Activated CD4-positive, alpha-beta T cell treated with anti-CD3 and anti-CD28 coated beads, Interleukin-2, Interleukin-4, amounts not matched to agents 100 ng/mL and 50 ng/mL, durations not matched to agents 16 hours and 8 hours (primary cell): ENCODE measurements at places on chromosomes 2 and 18.

GRCh38 chr2:233133239-233133638 lies 73.1 kb downstream of the INPP5D start:
- no peak for DNase-seq

DNA sequence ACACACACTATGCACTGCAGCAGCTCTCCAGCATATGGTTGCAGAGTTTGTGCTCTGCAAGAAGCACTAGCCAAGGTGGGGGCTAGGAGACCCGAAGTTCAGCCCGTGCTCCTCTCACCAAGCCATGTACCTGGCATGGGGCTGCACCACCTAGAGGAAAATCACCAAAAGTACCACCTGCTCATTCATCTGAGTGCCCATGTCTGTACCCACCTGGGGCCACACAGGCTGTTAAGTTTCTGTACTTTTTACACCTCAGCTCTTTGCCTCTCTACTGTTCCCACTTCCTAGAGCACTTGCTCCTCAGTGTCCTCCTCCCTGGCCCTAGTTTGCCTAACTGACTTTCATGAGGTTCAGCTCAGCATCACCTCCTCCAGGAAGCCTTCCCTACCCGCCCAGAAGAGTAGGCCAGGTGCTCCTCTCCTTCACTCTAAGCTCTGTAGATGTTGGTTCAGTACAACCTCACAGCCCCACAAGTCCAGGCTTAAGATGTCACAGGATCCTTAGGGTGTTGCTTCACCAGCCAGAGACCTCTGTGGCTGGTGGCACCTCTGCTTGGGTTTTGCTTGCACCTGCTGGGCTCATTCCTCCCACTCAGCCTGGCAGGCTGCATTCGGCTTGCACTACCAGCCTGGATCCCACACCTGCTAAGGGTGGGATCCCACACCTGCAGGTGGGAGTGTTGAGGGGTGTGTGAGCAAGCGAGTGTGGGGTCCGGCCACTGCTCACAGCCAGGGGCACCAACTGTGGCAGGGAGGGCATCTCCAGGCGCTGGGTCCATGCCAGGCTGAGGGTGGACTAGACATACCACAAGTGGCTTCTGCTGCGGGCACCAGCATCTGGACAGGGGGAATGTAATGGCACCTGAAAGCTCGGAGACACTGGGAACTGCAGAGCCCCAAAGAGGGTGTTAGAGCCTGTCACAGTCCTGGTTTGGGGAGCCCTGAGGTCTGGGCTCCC lies 10.2 kb upstream of the TFCP2L1 start:
- no peak for DNase-seq

DNA sequence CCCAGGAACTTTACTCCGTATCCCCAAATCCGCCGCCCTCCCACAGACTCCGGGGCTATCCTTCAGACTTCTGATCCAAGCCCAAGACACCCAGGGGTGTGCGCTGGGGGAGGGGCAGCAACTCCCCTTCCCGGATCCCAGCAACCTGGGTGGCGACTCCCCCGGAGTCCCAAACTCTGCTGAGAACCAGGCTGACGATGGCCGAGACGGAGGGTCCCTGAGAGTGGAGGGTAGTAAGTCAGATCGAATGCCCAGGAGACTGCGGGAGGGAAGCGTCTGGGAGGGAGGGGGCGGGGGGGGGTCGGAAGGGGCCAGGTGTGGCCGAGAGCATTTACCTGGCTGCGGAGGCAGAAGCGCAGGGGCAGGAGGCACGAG lies 7.0 kb upstream of the TNS1 start:
- DNase-seq: no peak

GRCh38 chr2:178707476-178707875 lies 99.7 kb downstream of the TTN start:
- DNase-seq: no peak

DNA sequence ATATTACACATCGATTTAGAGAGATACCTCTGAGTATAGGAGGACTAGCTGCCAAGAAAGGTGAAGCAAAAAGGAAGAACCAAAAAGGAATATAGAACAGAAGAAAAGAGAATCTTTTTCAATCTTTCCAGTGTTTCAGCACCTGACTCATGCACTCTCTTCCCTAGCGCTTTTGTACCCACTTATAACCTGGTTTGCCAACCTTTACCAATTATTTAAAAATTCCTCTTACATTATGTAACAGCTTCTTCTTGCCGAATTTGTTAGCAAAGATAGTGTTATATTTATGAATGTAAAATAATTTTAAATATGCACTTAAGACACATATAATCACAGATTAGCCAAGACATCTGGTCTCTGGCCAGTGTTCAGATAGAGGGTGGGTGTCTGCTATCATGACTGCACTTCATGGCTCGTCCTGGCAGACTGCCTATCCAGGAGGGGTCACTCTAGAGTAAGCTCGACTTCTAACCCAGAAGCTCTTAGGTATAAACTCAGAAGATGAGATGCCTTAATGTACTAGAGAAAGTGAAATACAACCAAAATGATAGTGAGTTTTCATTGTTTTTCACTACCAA lies 122.9 kb downstream of the ATAD2B start:
- DNase-seq: no peak

GRCh38 chr2:45777996-45778719 lies 126.7 kb downstream of the PRKCE start:
- DNase-seq: no peak

DNA sequence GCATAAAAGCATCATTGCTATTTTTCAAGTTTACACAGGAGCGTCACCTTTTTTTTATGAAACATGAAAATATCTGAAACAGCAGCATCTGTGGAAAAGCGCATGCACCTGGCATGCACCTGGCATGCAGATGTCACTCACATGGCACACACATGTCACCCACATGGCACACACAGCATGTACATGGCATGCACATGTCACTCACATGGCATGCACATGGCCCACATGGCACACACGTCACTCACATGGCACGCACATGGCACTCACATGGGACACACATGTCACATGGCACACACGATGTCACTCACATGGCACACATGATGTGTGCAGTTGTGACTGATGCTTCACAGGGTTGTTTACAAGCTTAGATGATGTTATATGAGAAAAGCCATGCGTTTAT lies 188.0 kb downstream of the ZNF407 start:
- no peak for DNase-seq

- no peak for DNase-seq
Observed at GRCh38 chr18:78579449-78579848, 400.2 kb upstream of the SALL3 start.

DNA sequence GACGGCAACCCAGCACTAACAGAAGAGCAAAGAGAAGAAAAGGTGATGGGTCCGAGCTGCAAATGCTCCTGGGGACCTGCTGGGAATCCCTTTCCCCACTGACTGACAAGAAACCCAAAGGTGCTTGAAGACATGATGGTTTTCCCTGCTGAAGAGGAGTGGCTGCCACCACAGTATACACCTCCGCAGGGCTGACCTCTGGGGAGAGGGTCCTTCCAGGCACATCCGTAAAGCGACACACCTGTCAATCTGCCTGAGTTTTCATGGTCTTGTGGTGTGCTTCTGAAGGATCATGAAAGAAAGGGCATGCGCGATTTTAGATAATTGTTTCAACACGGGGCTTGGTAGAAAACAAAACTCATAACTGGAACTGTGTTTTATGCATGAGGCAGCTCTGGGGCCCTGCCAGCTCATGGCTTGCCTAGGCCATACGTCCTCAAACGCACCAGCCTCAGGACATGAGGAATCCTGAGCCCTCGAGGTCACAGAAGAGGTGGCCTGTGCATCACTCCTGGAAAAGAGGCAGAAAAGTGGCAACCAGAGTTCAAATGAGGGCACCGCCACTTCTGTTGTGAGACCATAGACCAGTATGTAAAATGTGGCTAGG lies 51.8 kb downstream of the SERTAD2 start:
- DNase-seq: no peak

DNA sequence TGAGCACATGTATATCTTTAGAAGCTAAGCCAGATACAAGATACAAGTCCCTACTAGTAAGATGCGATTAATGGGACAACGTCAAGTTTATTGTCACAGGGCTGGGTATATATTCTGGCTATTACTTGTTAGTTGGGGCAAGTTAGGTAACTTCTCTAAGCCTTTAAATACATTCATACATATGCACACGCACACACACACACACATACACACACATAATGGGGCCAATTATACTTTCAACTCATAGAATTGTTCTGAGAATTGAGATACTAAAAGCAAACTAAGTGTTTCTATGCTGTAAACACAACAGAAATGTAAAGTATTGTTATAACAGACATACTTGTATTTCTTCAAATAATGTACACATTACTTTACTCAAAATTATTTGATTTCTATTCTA lies 116.1 kb downstream of the BCL2 start:
- no peak for DNase-seq

DNA sequence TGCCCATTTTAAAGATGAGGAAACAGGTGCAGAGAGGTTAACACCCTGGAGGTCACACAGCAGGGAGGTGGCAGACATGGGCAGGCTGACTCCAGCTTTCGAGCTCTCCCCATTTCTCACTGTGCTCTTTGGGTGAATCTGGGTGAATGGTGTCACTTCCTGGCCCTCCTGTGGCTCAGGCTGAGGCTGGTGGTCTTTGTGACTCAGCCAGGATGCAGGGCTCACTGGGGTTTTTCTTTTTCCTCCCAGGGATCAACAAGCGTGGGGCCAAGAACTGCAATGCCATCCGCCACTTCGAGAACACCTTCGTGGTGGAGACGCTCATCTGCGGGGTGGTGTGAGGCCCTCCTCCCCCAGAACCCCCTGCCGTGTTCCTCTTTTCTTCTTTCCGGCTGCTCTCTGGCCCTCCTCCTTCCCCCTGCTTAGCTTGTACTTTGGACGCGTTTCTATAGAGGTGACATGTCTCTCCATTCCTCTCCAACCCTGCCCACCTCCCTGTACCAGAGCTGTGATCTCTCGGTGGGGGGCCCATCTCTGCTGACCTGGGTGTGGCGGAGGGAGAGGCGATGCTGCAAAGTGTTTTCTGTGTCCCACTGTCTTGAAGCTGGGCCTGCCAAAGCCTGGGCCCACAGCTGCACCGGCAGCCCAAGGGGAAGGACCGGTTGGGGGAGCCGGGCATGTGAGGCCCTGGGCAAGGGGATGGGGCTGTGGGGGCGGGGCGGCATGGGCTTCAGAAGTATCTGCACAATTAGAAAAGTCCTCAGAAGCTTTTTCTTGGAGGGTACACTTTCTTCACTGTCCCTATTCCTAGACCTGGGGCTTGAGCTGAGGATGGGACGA lies 13.2 kb downstream of the ITM2C start:
- no peak for DNase-seq

GRCh38 chr2:70515938-70516337 lies 37.7 kb downstream of the TGFA start:
- peak; percentile 39 for DNase-seq

DNA sequence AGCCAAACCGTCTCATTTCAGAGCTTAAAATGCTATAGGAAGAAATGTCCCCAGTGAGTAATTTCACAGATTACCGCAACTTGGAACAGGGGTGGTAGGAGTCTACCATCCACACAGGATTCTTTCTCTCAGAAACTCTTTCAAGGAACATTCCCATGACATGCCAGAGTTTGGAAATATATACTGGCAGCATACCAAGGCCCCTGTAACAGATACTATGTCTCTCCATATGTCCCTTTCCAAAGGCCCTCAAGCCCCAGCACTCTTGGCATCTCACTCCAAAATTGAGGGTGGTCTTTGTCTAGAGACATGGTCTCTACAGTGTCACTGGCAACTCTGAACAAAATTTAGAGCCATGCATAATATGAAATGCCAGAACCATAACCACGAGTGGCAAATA lies 11.0 kb downstream of the FIGLA start:
- DNase-seq: no peak

DNA sequence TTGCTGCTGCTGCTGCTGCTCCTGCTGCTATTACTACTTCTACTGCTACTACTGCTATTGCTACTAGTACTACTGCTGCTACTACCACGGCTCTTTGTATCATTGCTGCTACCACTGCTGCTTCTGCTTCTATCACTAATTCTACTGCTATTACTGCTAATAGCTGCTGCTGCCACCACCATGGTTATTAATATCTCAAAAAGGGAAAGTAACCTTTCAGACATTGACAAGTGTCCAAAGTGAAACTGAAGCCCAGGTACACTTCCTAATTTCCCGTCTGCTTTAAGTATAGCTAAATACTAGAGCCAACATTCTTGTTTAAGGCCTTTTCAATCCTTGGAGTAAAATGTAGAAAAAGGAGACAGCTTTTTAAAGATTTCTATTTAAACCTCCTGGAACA lies 45.4 kb upstream of the EHBP1 start:
- DNase-seq: no peak

- no peak for DNase-seq
Observed at GRCh38 chr2:44543773-44544725, 182.3 kb downstream of the CAMKMT start.

DNA sequence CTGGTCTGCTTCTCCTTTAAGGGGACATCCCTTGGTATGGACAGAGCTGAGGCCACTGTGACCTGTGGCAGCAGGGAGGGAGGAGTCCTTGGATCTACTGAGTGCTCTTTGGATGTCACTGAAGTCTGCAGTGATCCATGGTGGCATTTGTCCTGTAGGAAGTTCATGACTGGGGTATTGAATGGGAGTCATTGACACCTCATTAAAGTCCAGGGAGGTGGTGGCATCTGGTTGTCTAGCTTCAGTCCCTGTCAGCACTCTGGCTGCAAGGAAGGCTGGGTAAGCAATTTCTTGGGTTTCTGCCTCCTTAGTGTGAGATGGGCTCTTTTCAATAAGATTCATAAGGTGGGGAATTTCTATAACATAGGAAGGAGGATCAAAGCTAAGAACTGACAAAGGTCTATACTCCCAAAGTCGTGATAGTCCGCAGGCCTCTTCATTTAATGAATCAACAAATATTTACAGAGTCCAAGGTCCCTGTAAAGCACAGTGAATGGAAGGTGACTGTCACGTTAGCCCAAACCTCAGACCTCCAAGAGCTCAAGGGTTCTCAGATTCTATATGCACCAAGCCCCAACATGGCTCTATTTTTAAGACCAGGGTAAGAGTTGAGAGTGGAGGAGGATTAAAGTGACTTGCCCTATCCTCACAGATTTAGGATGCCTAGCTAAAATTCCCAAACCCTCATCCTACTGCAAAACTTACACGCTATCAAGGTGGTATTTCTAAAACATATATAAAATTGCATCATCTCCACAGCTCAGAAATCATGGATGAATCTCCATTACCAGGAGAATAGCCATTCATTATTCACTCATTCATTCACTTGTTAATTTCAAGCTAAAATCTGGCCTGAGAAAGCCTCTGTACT lies 40.2 kb downstream of the THNSL2 start:
- no peak for DNase-seq

DNA sequence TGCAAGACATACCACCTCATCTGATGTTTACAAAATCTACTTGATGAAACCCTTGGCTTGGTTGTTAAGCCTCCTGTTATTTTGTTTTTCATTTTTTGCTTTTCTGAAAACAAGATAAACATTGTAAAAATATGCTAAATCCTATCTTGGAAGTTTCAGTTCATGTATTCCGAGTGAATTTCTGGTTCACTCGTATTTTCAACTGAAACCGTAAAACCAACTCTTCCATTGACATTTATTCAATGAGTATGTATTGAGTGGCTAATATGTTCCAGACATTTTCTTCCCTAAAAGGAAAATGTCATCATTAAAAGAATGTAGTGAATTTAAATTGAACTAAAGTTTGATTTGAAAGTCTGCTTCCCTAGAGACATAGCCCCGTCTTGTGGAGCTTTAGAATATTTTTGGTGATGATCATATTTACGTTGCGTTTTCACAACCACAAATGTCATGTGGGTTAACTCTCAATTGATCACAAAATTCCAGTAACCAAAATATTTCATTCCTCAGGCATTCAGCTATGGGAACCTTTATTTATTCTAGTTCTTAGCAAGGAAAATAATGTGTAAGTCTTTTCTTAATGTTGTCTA lies 204.2 kb downstream of the MBD2 start:
- no peak for DNase-seq

GRCh38 chr2:134671513-134671912 lies 47.3 kb downstream of the TMEM163 start:
- no peak for DNase-seq

GRCh38 chr2:1369905-1370304 lies 43.4 kb upstream of the TPO start:
- no peak for DNase-seq
